RCC 7860 (cell line): ENCODE measurements at places on chromosomes 3 and 15.

GRCh38 chr15:68054628-68055223 lies 611 bp downstream of the PIAS1 start:
- no peak for DNase-seq

- DNase-seq: no peak
Measured at GRCh38 chr15:93102211-93102610, 13.2 kb upstream of the RGMA start.

- no peak for DNase-seq
Measured at GRCh38 chr15:36707884-36708435, 128.5 kb downstream of the CDIN1 start.

DNA sequence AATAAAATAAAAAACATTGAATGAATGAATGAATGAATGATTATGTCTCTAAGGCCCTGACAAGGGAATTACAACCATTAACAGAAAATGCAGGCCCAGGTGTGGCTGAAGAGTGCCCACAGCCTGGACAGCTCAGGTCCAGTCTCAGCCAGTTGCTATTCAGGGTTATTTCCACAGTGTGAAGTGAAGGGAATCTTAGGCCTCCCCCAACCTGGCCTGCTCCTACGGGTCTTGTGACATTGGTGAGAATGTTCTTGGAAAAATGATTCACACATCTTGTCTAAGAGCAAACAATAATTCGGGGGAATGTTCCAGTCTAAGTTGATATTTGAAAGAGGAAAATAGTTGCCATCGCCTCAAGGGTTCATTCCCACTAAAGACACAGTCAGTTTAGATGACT lies 37.0 kb downstream of the MINDY4B start:
- no peak for DNase-seq

GRCh38 chr15:81358248-81358647 lies 15.8 kb downstream of the TMC3 start:
- DNase-seq: no peak

DNA sequence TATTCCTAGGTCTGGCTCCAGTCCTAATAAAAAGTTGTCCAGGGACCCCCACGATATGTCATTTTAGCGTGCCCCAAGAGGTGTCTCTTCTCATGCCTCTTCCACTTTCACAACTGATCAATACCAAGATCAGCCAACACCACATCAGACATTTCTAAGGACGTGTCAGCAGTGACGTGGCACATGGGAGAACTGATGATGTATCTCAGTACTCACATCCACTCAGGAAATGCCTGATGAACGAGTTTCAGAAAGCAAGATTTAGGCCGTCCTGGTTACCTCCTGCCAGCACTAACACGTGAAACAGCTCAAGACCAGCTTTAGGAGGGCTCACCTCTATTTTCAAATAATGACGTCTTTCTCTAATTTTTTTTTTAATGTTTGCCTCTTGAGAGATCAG lies 19.6 kb downstream of the VGLL4 start:
- no peak for DNase-seq

- DNase-seq: no peak
Measured at GRCh38 chr3:82824491-82824890, 1063.0 kb upstream of the GBE1 start.

DNA sequence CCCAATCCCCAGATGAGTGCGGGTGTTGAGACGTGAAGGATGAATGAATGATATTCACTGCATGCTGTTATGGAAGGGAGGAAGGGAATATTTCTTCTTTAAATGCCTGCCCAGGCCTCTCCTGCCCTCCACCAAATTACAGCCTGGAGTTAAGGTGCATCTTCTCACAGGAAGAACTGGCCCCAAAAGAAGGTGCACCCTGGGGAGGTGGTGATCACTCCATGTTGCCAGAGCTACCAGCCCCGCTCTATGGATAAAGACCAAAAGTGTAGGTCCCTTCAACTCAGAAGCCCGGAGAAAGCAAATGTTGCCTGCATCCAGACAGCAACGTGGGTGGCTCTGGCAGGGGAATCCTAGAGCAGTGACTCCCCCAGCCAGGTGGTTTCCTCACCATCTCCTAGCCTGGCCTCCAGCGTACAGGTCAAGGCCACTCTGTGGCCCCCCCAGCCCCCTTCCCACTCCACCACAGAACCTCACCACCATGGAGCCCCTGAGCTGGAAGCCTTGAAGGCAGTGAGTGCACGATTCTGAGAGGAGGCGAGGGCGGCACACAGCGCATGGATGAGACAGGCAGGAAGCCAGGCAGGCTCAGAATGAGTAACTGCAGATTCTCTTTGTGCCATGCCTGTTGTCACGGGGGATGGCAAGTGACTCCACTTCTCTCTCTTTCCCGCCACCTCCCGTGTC lies 3.5 kb upstream of the VIPR1 start:
- no peak for DNase-seq

DNA sequence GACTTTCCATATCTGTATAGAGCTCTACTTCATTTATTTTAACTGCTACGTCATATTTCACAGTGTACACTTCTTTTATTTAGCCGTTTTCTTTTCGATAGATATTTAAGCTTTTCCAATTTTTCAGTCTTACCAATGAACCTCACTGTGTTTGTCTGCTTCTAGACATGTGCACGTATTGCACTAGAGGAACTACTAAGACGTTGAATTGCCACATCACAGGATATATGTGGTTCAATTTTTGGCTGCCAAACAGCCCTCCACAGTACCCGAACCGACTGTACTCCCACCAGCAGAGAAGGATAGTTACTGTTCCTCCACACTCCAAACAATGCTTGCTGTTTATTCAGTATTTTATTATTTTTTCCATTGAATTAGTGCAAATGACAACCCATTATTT lies 2.0 kb downstream of the NR1I2 start:
- no peak for DNase-seq

GRCh38 chr15:65579762-65580161 lies 31.2 kb downstream of the INTS14 start:
- no peak for DNase-seq

DNA sequence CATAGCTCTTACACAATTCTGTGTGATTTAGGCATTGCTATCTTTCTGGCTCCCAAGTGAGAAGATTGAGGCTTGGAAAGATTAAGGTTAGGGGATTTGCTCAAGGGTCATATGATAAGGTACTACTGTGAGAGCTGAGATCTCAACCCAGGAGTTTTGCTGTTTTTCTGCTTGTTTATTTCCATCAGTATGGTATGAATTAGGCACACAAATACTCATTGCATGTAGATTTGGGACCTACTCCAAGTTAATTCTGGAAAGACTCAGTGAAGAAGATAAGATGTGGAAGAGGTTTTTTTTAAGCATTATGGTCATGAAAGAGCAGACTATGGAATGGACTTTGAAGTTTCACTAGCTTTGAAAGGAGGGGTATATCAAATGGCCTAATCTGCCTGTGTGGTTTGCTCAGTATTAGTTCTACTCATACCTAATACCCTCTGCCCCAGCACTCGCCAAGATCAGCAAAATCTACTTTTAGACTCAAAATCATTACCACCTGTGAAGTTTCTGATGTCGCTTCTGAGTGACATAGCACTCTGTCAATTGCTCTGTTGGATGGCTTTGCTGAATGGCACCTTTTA lies 12.5 kb downstream of the MBNL1 start:
- DNase-seq: no peak

DNA sequence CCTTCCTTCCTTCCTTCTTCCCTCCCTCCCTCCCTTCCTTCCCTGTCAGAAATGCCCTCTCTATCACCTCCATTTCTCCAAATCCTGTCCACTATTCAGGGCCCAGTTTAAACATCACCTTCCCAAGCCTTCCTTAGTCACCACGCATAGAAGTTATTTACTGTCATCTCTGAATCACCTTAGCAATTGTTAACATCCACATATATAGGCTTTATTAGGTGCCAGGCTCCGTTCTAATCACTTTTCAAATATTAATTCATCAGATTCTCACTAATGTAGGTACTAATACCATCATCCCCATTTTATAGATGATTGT lies 1.1 kb upstream of the MAGEF1 start:
- no peak for DNase-seq

DNA sequence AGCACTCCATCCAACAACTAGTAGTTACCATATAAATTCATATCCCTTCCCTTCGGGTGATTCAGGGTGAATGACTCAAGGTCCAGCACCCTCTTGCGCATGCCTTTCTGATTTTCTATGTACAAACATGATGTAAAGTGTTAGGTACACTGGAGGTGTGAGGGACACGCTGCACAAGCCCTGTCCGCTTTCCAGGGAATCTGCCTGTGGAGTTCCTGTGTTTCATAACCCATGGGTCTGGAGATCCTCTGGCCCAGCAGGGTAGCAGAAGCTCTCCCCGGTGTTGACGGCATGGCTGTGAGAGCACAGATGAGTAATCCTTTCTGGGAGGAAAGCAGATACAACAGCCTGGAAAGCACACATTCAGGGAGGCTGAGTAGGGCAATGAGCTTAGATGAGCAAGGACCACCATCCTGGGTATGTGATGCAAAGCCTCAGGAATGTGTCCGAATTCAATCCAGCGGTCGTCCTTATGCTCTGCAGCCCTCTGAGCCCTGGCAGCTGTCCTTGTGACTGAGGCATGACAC lies 142.9 kb upstream of the TP63 start:
- peak; percentile 28 for DNase-seq

DNA sequence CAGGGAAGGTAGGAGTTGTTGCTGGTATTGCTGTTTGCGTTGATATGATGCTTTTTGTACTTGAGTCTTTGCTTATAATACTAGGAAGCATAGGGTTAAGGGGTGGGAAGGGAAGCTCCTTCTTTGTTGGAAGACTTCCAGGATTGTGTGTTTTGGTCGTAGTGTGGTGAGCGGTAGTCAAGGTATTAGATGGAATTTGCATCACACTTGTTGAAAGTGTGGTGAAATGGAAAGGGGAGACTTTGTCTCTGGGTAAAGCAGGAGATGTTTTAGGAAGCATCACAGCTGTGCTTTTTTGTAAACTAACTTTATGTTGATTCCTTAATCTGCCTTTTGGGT lies 14.9 kb downstream of the IGSF10 start:
- DNase-seq: peak; percentile 39

- DNase-seq: peak; percentile 49
Measured at GRCh38 chr3:193605876-193606275, 12.9 kb downstream of the OPA1 start.

DNA sequence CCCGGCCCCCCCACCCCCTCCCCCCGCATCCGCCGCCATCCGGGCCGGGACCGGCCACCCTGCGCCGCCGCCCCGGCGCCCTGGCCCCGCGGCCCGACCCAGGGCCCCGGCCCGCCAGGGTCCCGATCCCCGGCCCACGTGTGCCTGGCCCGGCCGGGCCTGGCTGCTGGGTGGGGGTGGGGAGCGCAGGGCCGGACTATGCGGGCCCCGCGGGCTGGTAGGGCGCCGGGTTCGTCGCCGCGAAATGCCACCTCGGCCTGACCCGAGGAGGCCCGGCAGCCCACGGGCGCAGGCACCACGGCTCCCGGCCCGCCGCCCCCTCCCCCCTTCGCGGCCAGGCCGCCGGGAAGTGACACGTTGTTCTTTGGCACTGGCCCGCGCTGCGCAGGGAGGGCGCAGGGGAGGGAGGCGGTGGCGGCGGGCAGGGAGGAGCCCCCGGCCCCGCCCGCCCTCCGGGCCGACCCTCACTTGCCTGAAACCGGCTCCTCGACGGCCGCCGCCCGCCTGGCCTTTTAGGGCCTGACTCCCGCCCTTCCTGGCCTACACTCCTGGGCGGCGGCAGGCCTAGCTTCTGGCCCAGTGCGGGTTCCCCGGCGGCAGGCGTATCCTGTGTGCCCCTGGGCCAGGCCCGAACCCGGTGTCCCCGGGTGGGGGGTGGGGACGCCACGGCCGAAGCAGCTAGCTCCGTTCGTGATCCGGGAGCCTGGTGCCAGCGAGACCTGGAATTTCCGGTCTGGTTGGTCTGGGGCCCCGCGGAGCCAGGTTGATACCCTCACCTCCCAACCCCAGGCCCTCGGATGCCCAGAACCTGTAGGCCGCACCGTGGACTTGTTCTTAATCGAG lies 515 bp downstream of the EIF4G1 start:
- peak; percentile 34 for DNase-seq

GRCh38 chr3:159378396-159379194 lies 576.7 kb downstream of the MFSD1 start:
- no peak for DNase-seq

- DNase-seq: no peak
Measured at GRCh38 chr3:186090901-186091300, 18.0 kb downstream of the ETV5 start.

GRCh38 chr15:62067448-62068044 lies 769 bp downstream of the C2CD4A start:
- DNase-seq: no peak

DNA sequence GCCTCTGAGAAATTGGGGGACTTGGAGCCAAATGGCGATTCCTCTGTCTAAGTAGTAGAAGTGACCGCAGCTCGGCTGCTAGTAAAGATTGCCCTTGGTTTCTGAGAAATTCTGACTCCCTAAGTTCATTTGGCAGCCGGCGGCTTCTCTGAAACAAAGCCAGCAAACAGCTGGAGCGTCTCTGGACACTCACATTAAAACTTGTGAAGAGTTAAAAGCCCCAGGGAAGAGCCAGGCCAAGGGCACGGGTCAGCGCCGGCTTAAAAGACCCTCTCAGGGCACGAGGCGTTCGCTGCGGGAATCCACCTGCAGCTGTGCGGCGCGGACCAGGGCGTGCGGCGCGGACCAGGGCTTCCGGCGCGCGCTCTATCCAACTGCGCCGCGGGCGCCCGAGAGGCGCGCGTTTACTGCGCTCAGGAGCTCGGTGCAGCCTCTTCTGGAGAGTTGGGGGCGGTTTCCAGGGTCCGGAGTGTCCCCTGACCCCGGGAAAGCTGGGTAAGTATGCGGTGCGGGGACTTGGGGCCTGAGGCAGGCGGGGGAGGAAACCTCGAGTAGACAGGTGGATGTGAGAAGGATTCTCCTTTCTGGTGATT lies at the start of gene COL6A5:
TSS of gene COL6A5 (plus strand) at position 186 of the 593 bp plus-strand sequence. CDS start 27,967 bp downstream, outside the sequence.
- DNase-seq: no peak

DNA sequence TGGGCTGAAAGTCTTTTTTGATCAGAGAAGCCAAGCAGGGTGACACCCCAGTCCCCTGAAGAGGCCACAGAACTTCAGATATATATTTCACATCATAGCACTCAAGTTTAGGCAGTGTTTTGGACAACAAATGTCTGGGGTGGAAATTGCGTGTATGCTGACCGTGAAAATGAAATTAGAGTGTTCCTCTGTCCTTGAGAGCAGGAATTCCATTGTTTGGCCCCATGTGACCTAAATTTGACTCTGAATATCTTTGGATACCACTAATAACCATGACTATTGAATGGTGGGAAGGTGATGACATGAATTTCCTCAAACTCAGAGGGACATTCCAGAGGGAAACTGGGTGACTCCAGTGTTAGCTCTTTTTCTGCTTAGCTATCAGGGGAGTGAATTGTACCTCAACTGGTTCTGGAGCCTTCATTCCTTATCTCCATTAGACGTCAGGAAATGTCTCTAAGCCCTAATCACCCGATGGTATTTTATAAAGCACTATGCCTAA lies 263.5 kb upstream of the RASGRP1 start:
- no peak for DNase-seq

DNA sequence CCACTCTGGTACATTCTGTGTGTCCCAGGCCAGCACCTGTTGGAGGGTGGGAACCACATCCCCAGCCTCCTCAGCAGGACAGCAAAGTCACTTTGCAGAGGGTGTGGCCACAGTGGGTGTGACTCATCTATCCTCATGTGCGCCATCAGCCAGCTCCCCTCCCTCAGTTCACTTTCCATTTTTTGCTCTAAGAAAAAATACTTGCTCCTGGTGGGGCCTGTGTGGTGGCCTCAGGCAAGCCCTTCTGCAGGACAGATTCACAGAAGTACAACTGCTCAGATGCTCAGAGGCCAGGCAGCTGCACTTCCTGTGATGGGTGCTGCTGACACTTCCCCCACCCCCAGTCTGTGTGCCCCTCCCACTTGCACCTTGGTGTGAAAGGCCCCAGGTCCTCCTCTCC lies 78.3 kb upstream of the ALDH1L1 start:
- no peak for DNase-seq

- DNase-seq: no peak
Measured at GRCh38 chr15:80697075-80697685, 2.1 kb downstream of the ABHD17C start.

- DNase-seq: no peak
Measured at GRCh38 chr3:53258600-53259426, 3.0 kb upstream of the TKT start.
